Left ventricle myocardium inferior (tissue), 1 donor: ENCODE measurements at places on chromosomes 6 and 20. TPM values are rescaled to one million over a fixed set of nuclear protein-coding genes. Genes with fewer than 3 reads are reported as not detected.

DNA sequence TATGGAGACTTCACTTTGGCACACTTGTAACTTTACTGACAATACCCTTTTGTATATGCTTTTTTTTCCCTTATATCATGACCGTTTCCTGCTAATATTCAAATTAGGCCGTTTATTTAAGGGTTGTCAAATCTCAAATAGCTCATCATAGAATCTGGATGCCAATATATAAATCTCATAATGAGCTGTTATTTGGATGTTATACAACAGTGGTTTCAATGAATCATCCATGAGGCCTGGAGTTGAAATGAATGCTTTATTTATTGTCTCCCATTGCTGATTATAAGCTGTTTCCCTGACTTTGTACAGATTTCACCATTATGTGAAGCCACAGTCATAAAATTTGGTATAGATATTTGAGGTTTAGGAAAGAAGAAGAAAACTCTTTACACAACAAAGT, 256.1 kb downstream of the PLCB1 start:
- no peak overlapping the region for H3K27ac ChIP-seq
- H3K27me3 ChIP-seq = no peaks in the 10 kb centered on the region
- no peak for DNase-seq
- peaks cover 50% of the 10 kb centered on the region for H3K4me1 ChIP-seq
- H3K36me3 ChIP-seq = no peaks in the 10 kb centered on the region

- peaks cover 12% of the 10 kb centered on the region for H3K4me1 ChIP-seq
- no peak overlapping the region for H3K4me3 ChIP-seq
- DNase-seq = no peak
These were observed 215.2 kb downstream of the LMBRD1 start for GRCh38 chr6:69581581-69581980.

DNA sequence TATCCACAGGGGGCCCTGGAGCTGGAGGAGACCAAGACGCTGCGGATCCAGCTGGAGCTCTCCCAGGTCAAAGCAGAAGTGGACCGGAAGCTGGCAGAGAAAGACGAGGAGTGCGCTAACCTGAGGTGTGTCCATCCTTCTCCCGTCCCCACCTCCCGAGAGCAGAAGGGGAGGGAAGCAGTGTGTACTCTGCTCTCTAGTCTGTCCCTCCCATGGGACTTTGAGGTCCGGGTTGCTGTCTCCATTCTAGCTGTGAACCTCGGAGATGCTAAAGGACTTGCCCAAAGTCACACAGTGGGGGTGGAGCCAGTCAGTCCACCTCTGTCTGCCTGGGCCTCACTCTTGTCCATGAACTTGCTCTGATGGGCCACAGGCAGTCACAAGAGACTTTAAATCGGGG, 44.1 kb downstream of the MYH7B start:
- DNase-seq = no peak
- peaks cover 28% of the 10 kb centered on the region for H3K4me1 ChIP-seq
- H3K27ac ChIP-seq = no peak overlapping the region
- no peaks in the 10 kb centered on the region for H3K27me3 ChIP-seq

DNA sequence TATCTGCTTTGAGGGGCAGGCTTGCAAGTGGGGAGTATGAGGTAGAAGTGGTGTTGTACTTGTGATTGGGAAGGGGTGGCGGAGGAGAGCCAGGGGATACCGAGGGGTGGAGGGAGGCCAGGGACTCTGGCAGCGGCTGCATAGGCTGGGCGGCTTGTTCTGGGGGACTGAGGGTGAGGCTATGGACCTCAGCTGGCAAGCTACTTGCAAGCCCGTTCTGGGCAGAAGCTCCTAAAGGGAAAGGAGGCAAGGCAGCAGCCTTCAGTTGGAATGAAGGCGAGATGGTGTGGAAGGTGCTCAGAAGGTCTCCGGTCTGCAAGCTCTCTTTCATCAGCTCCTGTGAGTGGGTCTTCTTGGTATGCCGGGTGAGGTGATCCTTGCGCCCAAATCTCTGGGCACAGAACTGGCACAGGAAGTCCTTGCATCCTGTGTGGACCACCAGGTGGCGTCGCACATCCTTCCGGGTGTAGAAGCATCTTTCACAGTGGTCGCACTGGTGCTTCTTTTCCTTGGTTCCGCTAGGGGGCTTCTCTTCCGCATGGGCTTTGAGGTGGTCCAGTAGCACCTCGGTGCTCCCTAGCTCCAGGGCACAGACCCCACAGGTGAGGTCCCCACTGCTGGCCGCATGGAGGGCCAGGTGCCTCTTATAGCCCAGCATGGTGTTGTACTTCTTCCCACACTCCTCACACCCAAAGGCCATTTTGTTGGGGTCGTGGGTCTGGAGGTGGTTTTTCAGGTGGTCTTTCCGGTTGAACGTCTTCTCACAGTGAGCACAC, 66.0 kb downstream of the PLAGL1 start:
- peaks cover 7% of the 10 kb centered on the region for H3K36me3 ChIP-seq
- DNase-seq = peak; percentile 42
- no peaks in the 10 kb centered on the region for H3K27me3 ChIP-seq
- H3K27ac ChIP-seq = no peak overlapping the region
- H3K4me1 ChIP-seq = no peaks in the 10 kb centered on the region
- H3K4me3 ChIP-seq = no peak overlapping the region

DNA sequence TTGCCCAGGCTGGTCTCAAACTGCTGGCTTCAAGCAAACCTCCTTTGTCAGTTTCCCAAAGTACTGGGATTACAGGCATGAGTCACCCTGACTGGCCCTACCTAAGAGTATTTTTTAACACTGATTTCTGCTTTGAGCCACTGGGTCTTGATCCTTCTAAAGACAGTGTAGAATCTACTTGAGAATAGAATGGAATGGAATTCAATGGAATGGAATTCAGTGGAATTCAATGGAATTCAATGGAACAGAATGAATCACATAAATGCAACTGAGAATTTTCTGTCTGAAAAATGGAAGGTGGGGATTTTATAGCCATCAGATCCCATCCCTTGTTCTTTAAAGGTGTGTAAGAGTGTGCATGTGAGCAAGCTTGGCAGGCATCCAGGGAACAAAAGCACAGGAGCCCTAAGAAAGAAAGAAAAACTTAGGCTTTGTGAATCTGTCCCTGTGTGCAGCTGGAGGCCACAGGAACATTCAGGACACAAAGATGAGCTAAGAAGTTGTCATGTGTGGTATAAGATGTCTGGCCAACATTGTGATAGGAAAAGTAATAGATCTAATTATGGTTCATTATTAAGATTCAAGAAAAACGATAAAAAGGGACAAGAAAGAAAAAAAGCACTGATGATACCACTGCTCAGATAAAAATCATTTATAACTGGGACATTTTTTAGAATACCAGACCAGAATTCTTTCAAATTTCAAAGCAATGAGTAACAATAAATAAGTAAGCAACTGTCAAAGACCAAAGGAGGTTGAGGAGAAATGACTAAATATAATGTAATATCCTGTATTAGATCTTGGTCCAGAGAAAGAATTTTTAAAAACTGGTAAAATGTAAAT, 681.0 kb upstream of the GJE1 start:
- H3K36me3 ChIP-seq = no peaks in the 10 kb centered on the region
- H3K4me1 ChIP-seq = no peaks in the 10 kb centered on the region
- no peaks in the 10 kb centered on the region for H3K27me3 ChIP-seq
- H3K4me3 ChIP-seq = no peak overlapping the region

GRCh38 chr6:5071216-5071615, 13.9 kb upstream of the PPP1R3G start:
- no peaks in the 10 kb centered on the region for H3K4me1 ChIP-seq
- H3K4me3 ChIP-seq = no peak overlapping the region
- no peaks in the 10 kb centered on the region for H3K36me3 ChIP-seq
- no peak for DNase-seq

DNA sequence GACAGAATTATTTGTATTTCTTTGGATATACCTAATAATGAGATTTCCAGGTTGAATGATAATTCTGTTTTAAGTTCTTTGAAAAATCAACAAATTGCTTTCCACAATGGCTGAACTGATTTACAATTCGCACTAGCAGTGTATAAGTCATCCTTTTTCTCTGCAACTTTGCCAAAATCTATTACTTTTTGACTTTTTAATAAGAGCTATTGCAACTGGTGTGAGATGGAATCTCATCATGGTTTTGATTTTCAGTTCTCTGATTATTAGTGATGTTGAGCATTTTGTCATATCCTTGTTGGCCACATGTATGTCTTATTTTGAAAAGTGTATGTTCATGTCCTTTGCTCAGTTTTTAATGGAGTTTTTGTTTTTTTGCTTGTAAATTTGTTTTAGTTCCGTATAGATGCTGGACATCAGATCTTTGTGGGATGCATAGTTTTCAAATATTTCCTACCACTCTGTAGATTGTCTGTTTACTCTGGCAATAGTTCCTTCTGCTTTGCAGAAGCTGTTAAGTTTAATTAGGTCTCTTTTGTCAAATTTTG, 409.8 kb upstream of the CITED2 start:
- peaks cover 2% of the 10 kb centered on the region for H3K4me1 ChIP-seq
- H3K27ac ChIP-seq = no peak overlapping the region
- H3K4me3 ChIP-seq = no peak overlapping the region
- H3K36me3 ChIP-seq = no peaks in the 10 kb centered on the region

DNA sequence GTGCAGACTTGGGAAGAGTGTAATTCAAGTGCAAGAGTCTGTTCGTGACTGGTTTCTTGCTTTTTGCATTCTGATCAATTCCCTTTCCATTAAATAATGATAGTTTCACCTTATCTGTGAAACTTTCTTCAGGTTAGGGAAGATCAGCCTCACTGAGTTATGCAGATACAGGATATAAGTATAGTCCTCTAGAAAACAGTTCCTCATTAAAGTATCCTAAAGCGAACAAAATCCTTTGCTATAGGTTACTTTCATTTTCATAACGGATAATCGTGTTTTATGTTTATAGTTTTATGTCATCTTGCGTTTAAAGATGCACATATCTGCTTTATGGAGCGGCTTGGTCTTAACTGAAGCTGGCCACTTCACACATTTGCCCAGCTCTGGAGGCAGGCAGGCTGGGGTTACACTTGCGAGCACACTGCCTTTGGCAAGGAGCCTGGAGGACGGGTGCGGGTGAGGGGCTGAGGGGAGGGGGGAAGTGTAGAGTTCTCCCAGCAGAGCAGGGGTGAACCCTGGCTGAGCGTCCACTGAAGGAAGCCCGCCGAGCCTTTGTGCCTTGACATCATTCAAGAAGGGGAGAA, 123.5 kb upstream of the IFNGR1 start:
- H3K4me3 ChIP-seq = peak overlapping the region; percentile 47
- H3K4me1 ChIP-seq = peaks cover 17% of the 10 kb centered on the region
- H3K27me3 ChIP-seq = peaks cover under 1% of the 10 kb centered on the region

DNA sequence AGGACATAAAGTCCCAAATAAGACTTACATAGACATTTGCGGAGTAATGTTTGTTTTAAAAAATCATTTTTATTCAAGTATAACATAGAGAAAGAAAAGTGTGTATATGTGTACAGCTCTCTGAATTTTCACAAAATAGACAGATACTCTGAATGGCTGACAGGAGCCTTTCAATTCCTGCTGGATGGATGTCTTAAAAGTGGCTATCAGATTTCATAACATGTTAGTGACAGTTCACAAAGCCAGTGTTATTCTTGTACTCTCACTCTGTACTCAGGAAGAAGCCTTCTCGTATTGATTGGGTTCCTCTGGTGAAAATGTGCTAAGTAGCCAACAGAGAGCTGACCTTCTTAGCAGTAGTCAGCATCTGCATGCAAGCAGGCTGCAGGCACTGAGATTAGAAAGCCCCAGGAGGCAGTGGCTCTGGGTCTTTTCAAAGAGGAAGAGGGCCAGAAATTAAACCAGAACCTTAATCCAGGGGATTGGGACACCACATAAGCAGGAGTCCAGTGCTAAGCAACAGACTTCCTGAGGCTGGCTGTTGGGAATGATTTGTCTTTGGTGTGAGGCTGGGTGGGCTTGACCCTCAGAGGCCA, 19.7 kb downstream of the SLC17A4 start:
- no peaks in the 10 kb centered on the region for H3K36me3 ChIP-seq
- no peak overlapping the region for H3K4me3 ChIP-seq
- no peak for DNase-seq
- H3K4me1 ChIP-seq = no peaks in the 10 kb centered on the region
- no peak overlapping the region for H3K27ac ChIP-seq
- H3K27me3 ChIP-seq = peaks cover 50% of the 10 kb centered on the region

GRCh38 chr6:31968791-31969711, 2.9 kb downstream of the DXO start:
- H3K27me3 ChIP-seq = no peaks in the 10 kb centered on the region
- H3K36me3 ChIP-seq = peaks cover 64% of the 10 kb centered on the region
- H3K4me1 ChIP-seq = peaks cover 38% of the 10 kb centered on the region
- DNase-seq = no peak
- H3K4me3 ChIP-seq = no peak overlapping the region

GRCh38 chr6:36622901-36623546, 28.9 kb downstream of the SRSF3 start:
- no peak for DNase-seq
- H3K4me3 ChIP-seq = no peak overlapping the region
- no peaks in the 10 kb centered on the region for H3K27me3 ChIP-seq
- H3K27ac ChIP-seq = no peak overlapping the region
- peaks cover 57% of the 10 kb centered on the region for H3K4me1 ChIP-seq

DNA sequence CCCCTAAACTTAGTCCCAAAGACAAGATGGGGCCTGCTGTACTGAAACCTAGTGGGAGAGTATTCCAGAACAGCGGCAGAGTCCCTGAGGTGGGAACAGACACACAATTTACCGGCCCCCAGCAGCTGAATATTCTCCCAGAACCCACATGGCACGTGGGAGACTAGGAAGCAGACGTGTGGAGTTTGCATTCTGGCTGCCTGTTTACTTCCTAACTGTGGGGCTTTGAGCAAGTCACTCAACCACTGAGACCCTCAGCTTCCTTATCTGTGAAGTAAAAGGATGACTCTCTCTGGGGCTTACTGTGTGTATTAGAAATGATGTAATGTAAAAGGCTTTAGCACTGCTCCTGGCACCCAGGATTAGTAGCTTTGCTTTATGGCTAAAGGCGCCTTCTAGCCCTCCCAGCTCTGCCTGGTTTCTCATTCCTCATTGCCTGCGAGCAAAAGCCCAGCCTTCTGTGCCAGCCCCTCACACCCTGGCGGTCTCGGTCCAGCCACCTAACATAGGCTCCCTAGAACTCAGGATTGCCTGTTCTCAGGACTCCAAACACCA, 353.1 kb downstream of the CDC5L start:
- H3K4me3 ChIP-seq = no peak overlapping the region
- H3K27me3 ChIP-seq = peaks cover 28% of the 10 kb centered on the region
- no peaks in the 10 kb centered on the region for H3K4me1 ChIP-seq
- no peaks in the 10 kb centered on the region for H3K36me3 ChIP-seq

CST4 gene
- not detected for total RNA-seq

GPX5 gene
- total RNA-seq = not detected

RSPH4A gene
- not detected for total RNA-seq

HLA-DOA gene
- 1.8 TPM for total RNA-seq

CCN6 gene
- total RNA-seq = not detected

MLIP gene
- 397 TPM for total RNA-seq

TCF15 gene
- 11.1 TPM for total RNA-seq

OR5V1 gene
- not detected for total RNA-seq
